Cardiac fibroblast (primary cell): ENCODE measurements at places on chromosomes 13 and 19.

- DNase-seq: peak; percentile 93
These were observed 13.9 kb upstream of the CACNG6 start for GRCh38 chr19:53977429-53977990.

- DNase-seq: no peak
These were observed 843.0 kb upstream of the ATXN8OS start for GRCh38 chr13:69264362-69265334.

- no peak for DNase-seq
These were observed 1.7 kb upstream of the SERTAD3 start for GRCh38 chr19:40445780-40446262.

DNA sequence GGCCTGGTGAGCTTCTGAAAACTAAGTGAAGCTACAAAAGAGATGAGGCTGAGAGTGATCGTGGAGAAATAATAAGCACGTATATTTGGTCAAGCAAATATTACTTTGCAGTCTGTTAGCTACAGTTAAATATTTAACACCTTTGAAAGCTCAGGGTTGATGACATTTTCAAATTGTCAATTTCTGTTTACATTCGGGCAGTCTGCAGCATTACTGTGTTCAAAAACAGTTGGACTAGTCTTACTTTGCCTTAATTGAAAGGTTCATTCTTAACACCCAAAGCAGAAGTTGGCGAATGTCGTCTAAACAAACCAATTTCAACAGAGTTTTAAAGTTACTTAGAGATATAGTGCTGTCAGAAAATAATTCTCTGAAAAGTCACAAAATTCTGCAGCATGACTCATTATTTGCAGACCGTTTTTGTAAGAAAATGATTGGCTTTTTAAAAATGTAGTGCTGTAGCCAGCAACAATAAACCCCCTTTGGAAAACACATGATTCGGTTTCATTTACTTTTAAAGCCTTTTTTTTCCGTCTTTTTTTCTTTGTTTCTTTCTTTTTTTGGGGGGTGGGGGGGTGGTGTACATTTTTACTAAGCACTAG is 549.0 kb downstream of the GPC6 start:
- peak; percentile 64 for DNase-seq

GRCh38 chr19:11416346-11417052 is 2.6 kb downstream of the RGL3 start:
- DNase-seq: no peak
